ENCODE measurements at places on chromosomes 2 and 18. TPM values are rescaled to one million over a fixed set of nuclear protein-coding genes. Genes with fewer than 3 reads are reported as not detected.
A peak's percentile ranks its signal among the peaks of the same experiment; 100 is the strongest.

GRCh38 chr2:120825370-120826259, 89.9 kb downstream of the GLI2 start:
- H3K27ac ChIP-seq: no peak overlapping the region
- ATAC-seq: no peak

GRCh38 chr2:9800975-9801726, 42.1 kb upstream of the TAF1B start:
- no peaks in the 10 kb centered on the region for H3K36me3 ChIP-seq
- peak; percentile 87 for ATAC-seq
- no peaks in the 10 kb centered on the region for H3K27me3 ChIP-seq
- H3K4me3 ChIP-seq: peak overlapping the region; percentile 73

DNA sequence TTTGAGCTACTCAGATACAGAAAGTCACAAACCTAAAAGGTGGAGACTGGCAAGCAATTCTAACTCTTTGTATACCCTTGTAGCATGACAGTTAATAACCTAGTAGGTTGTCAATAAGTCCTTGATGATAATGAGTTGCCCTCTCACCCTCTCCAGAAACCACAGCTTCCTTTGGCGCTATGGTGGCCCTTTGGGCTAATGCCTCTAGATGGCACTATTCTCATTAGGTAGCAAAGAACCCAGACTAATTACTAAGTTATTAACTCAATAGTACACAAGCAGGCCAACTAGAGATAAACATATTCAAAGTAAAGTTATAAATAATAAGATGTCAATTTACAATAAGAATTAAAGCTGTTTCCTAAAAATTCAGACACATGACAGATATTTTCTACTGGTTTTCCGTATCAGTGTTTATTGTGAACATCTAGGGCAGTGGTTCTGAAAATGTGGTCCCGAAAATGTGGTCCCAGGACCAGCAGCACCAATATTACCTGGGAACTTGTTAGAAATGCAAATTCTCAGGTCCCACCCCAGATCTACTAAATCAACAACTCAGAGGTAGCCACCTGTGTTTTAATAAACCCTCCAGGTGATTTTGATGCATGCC, 41.1 kb downstream of the LDAH start:
- H3K36me3 ChIP-seq: peaks cover 34% of the 10 kb centered on the region
- H3K27me3 ChIP-seq: no peaks in the 10 kb centered on the region
- no peaks in the 10 kb centered on the region for H3K4me1 ChIP-seq
- peak; percentile 40 for ATAC-seq
- H3K4me3 ChIP-seq: no peak overlapping the region

Gene PCGF1
- 22.0 TPM for total RNA-seq

Gene SLC19A3
- total RNA-seq: not detected

Gene POMC
- 6.1 TPM for total RNA-seq

Gene CRYBA2
- not detected for total RNA-seq

- H3K27ac ChIP-seq: no peak overlapping the region
- no peak for ATAC-seq
- no peaks in the 10 kb centered on the region for H3K36me3 ChIP-seq
- no peaks in the 10 kb centered on the region for H3K4me1 ChIP-seq
Observed at GRCh38 chr18:5601188-5601624, 57.4 kb upstream of the EPB41L3 start.

DNA sequence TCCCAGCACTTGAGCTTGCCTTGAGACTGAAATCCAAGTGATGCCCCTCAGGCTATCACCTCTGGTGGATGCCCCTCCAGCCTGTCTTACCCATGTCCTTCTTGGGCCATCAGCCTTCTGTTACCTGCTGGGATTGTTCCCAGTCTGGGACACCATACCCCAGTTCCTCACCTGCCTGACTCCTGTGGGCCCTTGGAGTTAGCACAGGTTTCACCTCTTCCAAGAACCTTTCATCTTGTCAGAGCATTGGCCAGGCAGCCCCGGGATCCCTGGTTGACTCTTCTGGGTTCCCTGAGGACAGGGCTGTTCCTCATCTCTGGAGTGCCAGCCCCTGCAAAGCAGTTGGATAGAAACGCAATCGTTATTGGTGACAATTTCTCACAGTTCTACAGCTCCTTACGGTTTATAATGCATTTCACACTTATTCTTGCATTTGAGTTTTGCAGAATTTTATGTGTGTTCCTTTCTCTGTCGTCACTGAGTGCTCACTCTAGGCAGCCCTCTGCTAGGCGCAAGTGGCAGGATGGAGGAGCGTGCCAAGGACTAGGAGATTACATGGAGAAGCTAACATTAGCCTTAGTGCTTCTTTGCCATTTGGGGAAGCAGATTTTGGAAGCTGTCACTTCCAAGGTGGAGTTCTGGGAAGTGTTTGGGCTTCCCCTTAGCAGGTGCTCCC, 139.7 kb downstream of the DDX1 start:
- H3K27me3 ChIP-seq: peaks cover 7% of the 10 kb centered on the region
- ATAC-seq: no peak
- no peaks in the 10 kb centered on the region for H3K4me1 ChIP-seq
- no peak overlapping the region for H3K27ac ChIP-seq
- H3K4me3 ChIP-seq: no peak overlapping the region

- ATAC-seq: no peak
- no peaks in the 10 kb centered on the region for H3K27me3 ChIP-seq
- H3K27ac ChIP-seq: no peak overlapping the region
- H3K36me3 ChIP-seq: no peaks in the 10 kb centered on the region
- H3K4me1 ChIP-seq: peaks cover 12% of the 10 kb centered on the region
Observed at GRCh38 chr2:134685967-134686366, 32.8 kb downstream of the TMEM163 start.

GRCh38 chr2:26412091-26412673, 10.5 kb downstream of the DRC1 start:
- H3K4me1 ChIP-seq: peaks cover 6% of the 10 kb centered on the region
- no peaks in the 10 kb centered on the region for H3K36me3 ChIP-seq
- ATAC-seq: peak; percentile 72
- H3K4me3 ChIP-seq: peak overlapping the region; percentile 45
- H3K27me3 ChIP-seq: peaks cover 8% of the 10 kb centered on the region

Gene RNF125
- 16.1 TPM for total RNA-seq

Gene CARF
- total RNA-seq: 5.5 TPM

Gene RAD51AP2
- not detected for total RNA-seq

Gene PAX3
- total RNA-seq: not detected

DNA sequence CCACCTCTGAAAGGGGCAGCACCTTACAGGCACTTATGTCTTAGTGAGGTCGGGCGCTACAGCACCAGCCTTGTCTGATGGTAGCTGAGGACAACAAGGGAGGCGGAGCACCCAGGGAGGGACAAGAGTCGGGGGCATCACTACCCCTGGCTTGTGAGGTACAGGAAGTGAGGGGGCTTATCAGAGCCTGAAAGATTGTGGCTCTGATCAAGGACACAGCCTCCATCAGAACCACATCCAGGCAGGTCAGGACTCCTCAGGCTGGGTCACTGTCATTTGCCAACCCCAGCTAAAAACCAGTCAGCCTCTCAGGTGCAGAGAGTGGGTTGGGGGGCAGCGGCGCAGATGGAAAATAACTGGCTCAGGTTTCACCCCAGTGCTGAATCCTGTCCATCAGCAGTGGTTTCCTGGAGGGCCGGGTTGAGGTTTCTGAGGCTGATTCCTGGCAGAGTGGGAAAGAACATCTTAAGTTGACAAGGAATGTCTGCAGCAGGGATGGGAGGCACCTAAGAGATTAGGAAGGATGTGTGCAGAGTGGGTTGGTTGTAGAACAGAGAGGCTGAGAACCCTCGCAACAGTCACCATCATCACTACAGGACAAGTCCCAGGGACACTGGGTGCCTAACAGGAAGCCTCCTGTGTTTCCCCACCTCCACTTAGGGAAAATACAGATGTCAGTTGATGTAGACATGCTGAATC, 45.3 kb downstream of the FBLN7 start:
- H3K36me3 ChIP-seq: peaks cover 64% of the 10 kb centered on the region
- H3K27me3 ChIP-seq: no peaks in the 10 kb centered on the region
- H3K4me1 ChIP-seq: peaks cover 48% of the 10 kb centered on the region
- peak; percentile 13 for ATAC-seq
- H3K4me3 ChIP-seq: peak overlapping the region; percentile 76

DNA sequence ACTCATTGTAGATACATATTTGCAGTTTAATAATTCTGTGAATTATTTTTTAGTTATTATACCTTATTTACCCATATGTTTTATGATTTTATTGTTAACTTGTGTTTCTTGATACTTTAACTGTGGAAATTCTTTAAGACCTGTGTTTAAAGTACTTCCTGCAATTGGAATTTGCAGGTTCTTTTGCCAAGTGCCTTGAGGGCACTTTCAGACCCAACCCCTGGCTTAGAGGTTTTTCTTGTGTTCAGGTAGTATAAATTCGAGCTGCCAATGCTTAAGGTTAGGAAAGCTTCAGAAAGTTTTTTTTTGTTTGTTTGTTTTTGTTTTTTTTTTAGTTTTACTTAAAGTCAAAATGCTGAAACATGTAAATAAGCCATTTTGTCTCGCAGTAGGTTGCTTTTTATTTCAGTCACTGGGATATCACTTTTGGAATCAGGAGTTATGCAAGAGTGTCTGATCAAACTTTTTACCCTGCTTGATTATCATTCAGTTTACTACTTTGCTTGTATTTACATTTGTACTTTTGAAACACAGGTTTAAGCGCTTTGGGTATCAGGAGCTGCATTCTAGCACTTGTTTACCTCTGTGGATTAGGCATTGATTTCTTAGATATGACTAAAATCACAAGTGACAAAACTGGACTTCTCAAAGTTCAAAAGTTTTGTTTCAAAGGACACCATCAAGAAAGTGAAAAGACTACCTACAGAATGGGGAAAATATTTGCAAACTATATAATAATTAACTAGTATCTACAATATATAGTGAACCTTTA, 31.8 kb downstream of the TDRD15 start:
- H3K36me3 ChIP-seq: no peaks in the 10 kb centered on the region
- no peak for ATAC-seq
- H3K4me1 ChIP-seq: no peaks in the 10 kb centered on the region
- no peaks in the 10 kb centered on the region for H3K27me3 ChIP-seq
- H3K27ac ChIP-seq: no peak overlapping the region
- H3K4me3 ChIP-seq: no peak overlapping the region

Gene SPP2
- total RNA-seq: not detected

GRCh38 chr18:373780-374179, 105.9 kb upstream of the THOC1 start:
- H3K27me3 ChIP-seq: peaks cover 4% of the 10 kb centered on the region
- ATAC-seq: no peak
- H3K27ac ChIP-seq: no peak overlapping the region
- H3K4me1 ChIP-seq: no peaks in the 10 kb centered on the region
- H3K36me3 ChIP-seq: no peaks in the 10 kb centered on the region
- H3K4me3 ChIP-seq: no peak overlapping the region

GRCh38 chr18:2316082-2316750, 255.1 kb downstream of the METTL4 start:
- no peak overlapping the region for H3K4me3 ChIP-seq
- peaks cover 28% of the 10 kb centered on the region for H3K27me3 ChIP-seq
- H3K27ac ChIP-seq: no peak overlapping the region
- no peaks in the 10 kb centered on the region for H3K36me3 ChIP-seq
- ATAC-seq: no peak
- no peaks in the 10 kb centered on the region for H3K4me1 ChIP-seq

- H3K36me3 ChIP-seq: no peaks in the 10 kb centered on the region
- H3K4me1 ChIP-seq: no peaks in the 10 kb centered on the region
- no peak for ATAC-seq
- peaks cover 7% of the 10 kb centered on the region for H3K27me3 ChIP-seq
- no peak overlapping the region for H3K27ac ChIP-seq
Observed at GRCh38 chr2:216754812-216755211, 59.5 kb upstream of the IGFBP5 start.

GRCh38 chr2:125850541-125850940, 805.4 kb upstream of the GYPC start:
- ATAC-seq: no peak
- H3K36me3 ChIP-seq: no peaks in the 10 kb centered on the region
- H3K4me1 ChIP-seq: no peaks in the 10 kb centered on the region
- H3K27me3 ChIP-seq: peaks cover 4% of the 10 kb centered on the region
- H3K27ac ChIP-seq: no peak overlapping the region

Gene CCDC148
- 0.93 TPM for total RNA-seq

Gene DOK6
- total RNA-seq: not detected

GRCh38 chr18:3180325-3180724, 39.4 kb downstream of the MYOM1 start:
- H3K4me3 ChIP-seq: no peak overlapping the region
- no peaks in the 10 kb centered on the region for H3K27me3 ChIP-seq
- no peaks in the 10 kb centered on the region for H3K4me1 ChIP-seq

Gene KCNIP3
- not detected for total RNA-seq

DNA sequence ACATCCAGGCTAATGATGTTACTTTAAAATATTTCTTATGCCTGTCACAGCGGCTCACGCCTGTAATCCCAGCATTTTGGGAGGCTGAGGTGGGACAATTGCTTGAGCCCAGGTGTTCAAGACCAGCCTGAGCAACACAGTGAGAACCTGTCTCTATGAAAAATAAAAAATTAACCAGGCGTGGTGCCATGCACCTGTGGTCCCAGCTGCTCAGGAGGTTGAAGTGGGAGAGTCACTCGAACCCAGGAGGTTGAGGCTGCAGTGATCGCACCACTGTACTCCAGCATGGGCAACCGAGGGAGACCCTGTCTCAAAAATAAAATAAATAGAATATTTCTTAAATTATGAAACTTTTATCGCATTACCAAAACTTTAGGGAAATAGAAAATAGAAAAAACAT, 28.1 kb upstream of the ACTR3 start:
- H3K27ac ChIP-seq: no peak overlapping the region
- H3K4me1 ChIP-seq: peaks cover 6% of the 10 kb centered on the region
- H3K36me3 ChIP-seq: peaks cover 9% of the 10 kb centered on the region
- no peak for ATAC-seq

GRCh38 chr18:43422518-43422917, 145.2 kb upstream of the SYT4 start:
- H3K27ac ChIP-seq: no peak overlapping the region
- no peak overlapping the region for H3K4me3 ChIP-seq
- no peaks in the 10 kb centered on the region for H3K27me3 ChIP-seq
- no peak for ATAC-seq
- no peaks in the 10 kb centered on the region for H3K4me1 ChIP-seq

GRCh38 chr2:50535971-50536759, 495.8 kb downstream of the NRXN1 start:
- no peaks in the 10 kb centered on the region for H3K4me1 ChIP-seq
- peaks cover 4% of the 10 kb centered on the region for H3K27me3 ChIP-seq
- H3K36me3 ChIP-seq: no peaks in the 10 kb centered on the region
- no peak for ATAC-seq
- no peak overlapping the region for H3K27ac ChIP-seq

Gene EGR4
- total RNA-seq: 0.11 TPM

Measured in activated T-helper 17 cell treated with anti-CD3 and anti-CD28 coated beads, Interleukin-2, amount 50 U/mL, for 72 hours (primary cell).